Pulmonary artery endothelial cell (primary cell): ENCODE measurements at places on chromosomes 2 and 18. TPM values are rescaled to one million over a fixed set of nuclear protein-coding genes. Genes with fewer than 3 reads are reported as not detected.

The RAB12 gene
- total RNA-seq: 77.2 and 81.9 TPM in 2 replicates

The FOXD4L1 gene
- 0.07 and 0.11 TPM in 2 replicates for total RNA-seq

The AOX1 gene
- total RNA-seq: 3.4 and 14.5 TPM in 2 replicates

The RESP18 gene
- total RNA-seq: not detected in 2 replicates

The CROCC2 gene
- not detected in 2 replicates for total RNA-seq

The SIX3 gene
- total RNA-seq: not detected in 2 replicates

The SKOR2 gene
- not detected in 2 replicates for total RNA-seq

The IER3IP1 gene
- total RNA-seq: 40.7 and 67.9 TPM in 2 replicates

The LCT gene
- not detected in 2 replicates for total RNA-seq

DNA sequence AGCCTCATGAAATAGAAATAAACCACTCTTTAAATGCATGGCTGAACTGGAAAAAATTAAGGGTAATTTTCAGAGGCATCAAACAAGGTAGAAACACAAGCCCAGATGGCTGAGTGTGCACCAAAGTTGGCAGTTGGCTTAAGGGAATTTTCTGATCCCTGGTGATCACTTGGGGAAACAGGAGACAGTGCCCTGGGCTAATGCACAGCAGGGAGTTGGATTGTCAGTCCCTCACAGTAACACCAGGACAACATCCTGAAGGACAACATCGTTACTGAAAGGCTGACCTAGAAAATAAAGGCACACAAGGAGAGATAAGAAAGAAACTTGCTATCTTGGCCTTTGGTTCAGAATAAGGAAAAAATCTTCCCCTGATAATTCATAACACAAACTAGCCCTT lies 417.0 kb downstream of the SLC4A3 start:
- DNase-seq: no peak

DNA sequence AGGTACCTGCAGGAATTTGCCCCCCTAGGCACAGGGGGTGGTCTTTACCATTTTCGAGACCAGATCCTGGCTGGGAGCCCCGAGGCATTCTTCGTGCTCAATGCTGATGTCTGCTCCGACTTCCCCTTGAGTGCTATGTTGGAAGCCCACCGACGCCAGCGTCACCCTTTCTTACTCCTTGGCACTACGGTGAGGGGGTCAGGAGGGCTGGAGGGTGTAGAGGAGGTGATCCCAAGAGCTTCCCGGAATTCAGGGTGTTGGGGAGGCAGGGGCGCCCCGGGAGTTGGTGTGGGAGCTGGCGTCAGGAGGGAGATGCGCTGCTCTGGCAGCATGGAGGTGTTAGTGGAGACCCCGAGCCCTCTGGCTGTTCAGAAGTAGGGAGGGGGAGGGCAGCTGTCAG lies 3.2 kb downstream of the GMPPA start:
- DNase-seq: no peak

DNA sequence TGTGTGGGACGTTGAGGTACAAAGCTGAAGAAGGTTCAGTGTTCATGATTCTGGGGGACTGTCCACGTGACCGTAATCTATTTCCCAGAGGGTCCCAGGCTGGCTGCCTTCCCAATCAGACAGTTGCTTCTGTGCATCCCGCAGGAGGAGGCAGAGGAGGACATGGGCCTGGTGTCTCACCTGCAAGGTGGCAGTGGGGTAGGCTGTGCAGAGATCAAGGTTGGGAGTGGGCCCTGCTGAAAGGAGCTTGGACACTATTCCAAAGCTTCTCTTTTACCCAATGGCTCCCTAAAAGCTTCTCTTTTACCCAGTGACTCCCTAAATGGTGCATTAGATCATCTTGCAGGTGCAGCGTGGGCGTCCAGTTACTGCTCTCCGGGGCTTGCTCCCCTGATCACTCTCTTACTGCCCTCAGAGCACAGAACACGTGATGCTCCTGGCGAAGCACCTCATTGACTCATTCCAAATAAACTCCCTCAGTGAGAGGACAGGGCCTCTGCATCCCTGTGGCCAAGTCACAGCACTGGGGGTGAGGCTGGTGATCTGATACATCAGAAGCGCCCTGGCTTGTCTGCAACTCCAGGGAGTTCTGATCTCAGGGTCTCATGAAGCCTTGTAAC lies 41.5 kb downstream of the RNF144A start:
- no peak for DNase-seq

DNA sequence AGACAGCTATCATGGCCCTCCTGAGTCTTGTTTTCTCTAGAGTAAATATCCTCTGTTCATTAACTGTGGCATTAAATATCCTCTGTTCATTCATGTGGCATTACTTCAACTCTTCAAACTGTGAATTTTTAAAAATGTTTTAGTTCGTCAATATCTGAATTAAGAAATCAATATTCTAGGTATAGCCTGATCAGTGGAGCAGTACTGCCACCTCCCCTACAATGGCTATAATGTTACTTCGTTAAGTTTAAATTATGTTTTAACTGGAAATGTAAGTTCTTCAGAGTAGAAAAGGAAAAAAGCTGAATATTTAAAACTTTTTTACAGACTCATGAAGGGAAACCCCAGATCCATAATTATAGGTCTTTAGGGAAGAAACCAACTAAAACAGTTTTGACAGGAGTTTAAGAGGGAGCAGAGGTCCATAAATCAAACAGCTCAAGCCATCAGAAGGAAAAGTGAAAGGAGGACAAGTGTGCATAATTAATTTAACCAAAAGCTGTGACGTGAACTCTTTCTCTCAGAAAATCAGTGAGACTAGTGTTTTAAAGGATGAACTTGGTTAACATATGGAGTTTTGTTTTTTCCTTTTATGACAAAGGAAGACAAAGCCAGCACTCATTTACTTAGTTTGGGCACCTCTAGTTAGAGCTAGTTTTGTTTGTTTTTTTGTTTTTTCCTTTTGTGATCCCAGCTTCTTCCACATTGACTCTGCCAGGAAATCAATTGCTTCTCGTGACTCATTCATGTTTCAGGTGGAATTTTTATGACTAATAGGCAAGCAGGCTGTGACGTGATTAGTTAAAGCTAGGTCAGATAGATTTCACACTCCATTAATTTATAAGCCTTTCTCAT lies 44.9 kb downstream of the RBBP8 start:
- DNase-seq: peak; percentile 67

DNA sequence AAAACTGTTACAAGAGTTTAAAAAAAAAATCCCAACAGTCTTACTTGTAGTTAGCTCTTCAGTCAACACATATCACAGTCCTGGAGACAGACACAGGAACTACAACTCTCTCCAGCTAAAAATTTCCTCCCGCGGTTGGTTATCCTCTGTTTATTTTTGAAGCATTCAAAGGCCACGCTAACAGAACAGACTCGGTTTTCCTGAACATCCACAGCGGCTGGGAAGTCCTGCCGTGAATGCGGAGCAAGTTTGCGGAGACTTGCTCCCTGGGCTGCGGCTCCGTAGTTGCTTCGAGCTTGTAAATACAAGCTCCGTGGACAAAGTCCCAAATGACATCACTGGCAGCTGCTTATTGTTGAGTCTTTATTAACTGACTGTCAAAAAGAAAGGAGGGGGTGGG lies at the start of gene NCKAP5:
TSS of gene NCKAP5 (minus strand) at position 292 of the 400 bp plus-strand sequence. CDS start 50,937 bp downstream, outside the sequence.
- DNase-seq: no peak

DNA sequence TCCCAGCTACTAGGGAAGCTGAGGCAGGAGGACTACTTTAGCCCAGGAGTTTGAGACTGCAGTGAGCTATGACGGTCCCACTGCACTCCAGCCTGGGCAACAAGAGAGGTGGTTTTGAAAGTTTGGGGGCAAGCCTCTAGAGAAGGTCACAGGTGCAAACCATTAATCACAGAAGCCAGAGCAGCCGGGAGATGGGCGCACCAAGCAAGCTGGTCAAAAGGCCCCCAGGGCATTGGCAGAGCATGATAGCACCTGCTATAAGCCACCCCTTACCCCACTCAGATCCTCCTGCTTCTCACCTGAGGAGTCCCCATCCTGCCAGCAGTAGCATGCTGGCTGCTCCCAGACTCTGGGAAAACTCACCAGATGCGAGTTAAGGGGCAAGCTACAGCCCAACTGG lies 116.1 kb upstream of the RAB12 start:
- no peak for DNase-seq

GRCh38 chr2:1360144-1360543 lies 53.1 kb upstream of the TPO start:
- no peak for DNase-seq

- DNase-seq: no peak
Measured at GRCh38 chr2:187943772-187944369, 347.8 kb upstream of the GULP1 start.

- no peak for DNase-seq
Measured at GRCh38 chr2:48449073-48449840, 80.7 kb upstream of the STON1 start.

DNA sequence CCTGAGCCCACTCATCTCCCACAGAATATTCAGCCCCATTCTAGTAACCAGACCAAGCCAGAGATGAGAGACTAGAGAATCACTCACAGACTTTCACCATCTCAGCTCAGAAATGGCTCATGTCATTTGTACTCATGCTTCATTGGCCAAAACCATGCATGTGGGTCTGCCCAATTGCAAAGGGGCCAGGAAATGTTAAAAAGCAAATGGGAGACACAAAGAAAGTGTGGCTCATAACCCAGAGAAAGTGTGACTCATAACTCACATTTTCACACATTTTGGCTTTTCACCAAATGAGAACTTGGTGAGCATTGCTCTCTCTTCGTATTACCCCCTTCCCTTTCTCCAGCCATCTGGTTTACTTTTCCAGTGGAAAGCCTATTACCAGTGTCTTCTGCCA lies 66.2 kb downstream of the MDH1 start:
- no peak for DNase-seq

DNA sequence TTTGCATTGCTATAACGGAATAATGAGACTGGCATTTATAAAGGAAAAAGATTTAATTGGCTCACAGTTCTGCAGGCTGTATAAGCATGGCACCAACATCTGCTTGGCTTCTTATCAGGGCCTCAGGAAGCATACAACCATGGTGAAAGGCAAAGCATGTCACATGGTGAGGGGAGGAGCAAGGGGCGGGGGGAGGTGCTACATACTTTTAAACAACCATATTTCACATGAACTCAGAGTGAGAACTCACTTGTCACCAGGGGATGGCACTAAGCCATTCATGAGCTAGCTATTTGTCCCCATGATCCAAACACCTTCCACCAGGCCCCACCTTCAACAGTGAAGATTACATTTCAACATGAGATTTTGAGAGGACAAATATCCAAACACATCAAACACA lies 188.7 kb downstream of the MBD5 start:
- DNase-seq: no peak

DNA sequence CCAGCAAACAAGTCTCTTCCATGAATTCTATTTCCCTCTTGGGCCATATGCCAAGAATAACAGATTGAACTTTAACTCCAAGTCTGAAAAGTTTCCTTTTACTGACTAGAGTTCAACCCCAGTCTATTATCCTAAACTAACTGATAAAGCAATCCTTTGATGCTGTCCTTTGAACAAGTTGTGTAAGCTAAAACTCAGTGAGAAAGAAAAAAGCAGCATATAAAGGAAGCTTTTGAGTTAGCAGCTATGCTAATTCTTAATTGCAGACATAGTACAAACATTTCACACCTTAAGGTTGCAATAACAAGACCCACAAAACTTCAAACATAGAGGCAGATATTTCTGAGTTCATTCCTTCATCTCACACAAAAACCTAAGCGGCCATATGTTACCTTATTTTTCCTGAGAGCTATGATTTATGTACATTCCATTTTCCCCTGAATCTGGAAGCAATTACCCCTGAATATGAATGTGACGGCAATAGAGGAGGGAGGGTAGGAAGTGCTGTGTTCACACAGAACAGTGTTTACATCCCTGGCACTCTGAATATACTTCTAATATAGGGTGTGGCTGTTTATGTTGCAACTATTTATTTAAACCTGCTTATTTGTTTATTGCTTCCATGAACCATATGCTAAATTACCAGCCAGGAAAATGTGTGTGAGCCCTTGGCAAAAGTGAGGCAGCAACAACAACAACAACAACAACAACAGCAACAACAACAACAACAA lies 180.6 kb downstream of the IRS1 start:
- DNase-seq: no peak

DNA sequence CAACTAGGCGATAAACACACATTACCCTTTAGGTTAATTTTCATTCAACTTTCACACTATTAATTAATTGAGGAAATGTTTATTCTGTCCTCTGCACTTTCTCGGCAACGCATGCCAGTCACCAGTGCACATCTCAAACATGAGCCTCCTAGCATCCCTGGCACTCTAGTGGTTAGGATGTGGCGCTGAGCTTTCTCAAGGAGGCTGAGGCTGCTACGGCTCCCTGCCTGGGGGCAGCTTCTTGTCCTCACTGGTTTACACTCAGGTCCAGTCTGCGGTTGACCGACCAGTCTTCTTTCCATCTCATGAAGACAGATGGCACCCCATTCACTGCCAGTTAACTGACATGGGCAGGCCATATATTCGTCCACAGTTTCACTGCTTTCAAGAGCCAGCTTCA lies 463.4 kb downstream of the EIPR1 start:
- no peak for DNase-seq

DNA sequence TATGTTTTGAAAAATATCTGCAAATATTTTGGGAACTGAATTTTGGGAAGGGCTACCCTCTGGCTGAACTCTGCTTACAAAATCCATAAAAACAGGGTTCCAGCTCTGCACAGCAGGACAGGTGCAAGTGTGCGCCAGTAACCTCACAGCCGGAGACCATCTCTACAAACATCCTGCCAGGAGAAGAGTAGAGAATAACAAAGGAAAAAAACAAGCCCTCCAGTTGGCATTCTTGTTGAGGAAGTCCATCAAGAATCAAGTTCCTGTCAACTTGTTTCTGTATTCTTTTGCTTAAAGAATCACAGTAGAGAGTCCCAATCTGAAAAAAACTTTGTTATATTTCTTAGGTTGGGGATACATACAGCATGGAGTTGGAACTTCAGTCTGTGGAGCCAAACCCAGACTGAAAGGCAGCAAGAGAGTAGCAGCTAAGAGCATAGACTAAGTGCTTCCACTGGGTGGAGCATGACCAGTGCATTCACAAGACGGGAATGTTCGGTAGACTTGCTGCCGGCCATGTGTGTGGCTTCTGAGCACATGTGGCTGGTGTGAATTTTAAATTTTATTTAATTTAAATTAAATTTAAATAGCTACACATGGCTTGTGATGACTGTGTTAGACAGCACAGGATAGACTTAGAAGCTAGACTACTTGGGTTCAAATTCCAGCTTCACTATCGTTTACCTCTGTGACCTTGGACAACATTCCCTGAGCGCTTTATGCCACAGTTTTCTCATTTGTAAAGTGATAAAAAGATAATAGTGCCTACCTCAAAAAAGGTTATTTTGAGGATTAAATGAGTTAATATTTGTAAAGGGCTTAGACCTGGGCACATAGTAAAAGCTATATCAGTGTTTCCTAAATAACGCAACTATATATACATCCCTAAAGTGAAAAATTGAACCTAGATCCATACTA lies 41.9 kb downstream of the SPTBN1 start:
- DNase-seq: peak; percentile 48

- no peak for DNase-seq
Measured at GRCh38 chr2:205903549-205904129, 182.3 kb downstream of the INO80D start.

- no peak for DNase-seq
Measured at GRCh38 chr2:3650140-3650920, 7.7 kb upstream of the ALLC start.
